ENCODE measurements at places on chromosomes 1 and 21.

DNA sequence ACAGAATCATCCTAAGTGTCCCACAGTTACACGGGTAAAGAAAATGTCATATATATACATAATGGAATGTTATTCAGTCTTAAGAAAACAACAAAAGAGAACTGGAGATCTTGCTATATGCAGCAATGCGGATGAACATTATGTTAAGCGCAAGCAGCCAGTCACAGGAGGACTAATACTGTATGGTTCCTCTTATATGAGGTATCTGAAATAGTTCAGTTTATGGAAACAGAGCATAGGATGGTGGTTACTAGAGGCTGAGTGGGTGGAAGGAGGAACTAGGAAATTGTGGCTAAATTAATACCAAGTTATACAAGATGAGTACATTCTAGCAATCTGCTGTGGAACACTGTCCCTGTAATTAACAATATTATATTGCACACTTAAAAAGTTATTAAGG is 834.3 kb downstream of the KCNT2 start:
- DNase-seq = peak; percentile 25

DNA sequence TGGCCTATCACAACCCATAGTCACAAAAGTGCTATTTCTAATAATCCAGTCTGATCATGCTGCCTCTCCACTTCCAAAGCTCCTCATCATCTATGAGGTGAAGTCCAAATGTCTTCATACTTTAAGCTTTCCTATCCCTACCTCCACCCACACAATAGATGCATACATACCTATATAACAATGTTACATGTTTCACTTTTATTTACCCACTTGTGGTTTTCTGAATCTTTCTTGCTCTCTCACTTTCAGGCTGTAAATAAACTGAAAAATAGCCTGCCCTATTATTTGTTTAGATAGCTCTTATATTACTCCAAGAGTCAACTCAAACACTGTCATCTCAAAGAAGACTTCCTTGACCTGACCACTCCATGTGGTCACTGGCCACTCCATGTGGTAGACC is 406.8 kb upstream of the BEND5 start:
- no peak for DNase-seq

- no peak for DNase-seq
These were observed 210.8 kb upstream of the JUN start for GRCh38 chr1:58994664-58995063.

- DNase-seq = no peak
These were observed 138.7 kb downstream of the GALNT2 start for GRCh38 chr1:230205719-230206198.

GRCh38 chr1:78061825-78062523 is 16.2 kb downstream of the GIPC2 start:
- DNase-seq = no peak

- DNase-seq = no peak
These were observed 18.2 kb downstream of the SLC27A3 start for GRCh38 chr1:153793261-153793972.

GRCh38 chr1:188599313-188599712 is 1770.6 kb downstream of the PLA2G4A start:
- DNase-seq = no peak

- no peak for DNase-seq
These were observed 61.7 kb downstream of the MDM4 start for GRCh38 chr1:204577794-204578478.

DNA sequence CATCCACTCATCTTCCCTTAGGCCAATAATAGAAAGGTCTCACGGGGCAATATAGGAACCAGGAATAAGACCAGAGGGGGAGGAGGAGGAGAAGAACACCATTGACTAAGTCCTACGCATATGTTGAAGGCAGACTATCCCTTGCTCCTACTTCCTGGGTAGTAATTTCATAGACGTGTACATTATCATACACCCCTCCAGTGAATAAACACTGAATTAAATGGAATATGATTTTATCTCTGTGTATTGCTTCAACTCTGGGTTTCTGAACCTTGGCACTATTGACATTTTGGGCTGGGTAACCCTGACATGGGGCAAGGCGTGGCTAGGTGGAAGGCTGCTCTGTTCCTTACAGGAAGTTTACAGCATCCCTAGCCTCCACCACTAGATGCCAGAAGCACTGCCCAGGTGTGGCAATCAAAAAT is 17.3 kb upstream of the FHAD1 start:
- DNase-seq = peak; percentile 59

DNA sequence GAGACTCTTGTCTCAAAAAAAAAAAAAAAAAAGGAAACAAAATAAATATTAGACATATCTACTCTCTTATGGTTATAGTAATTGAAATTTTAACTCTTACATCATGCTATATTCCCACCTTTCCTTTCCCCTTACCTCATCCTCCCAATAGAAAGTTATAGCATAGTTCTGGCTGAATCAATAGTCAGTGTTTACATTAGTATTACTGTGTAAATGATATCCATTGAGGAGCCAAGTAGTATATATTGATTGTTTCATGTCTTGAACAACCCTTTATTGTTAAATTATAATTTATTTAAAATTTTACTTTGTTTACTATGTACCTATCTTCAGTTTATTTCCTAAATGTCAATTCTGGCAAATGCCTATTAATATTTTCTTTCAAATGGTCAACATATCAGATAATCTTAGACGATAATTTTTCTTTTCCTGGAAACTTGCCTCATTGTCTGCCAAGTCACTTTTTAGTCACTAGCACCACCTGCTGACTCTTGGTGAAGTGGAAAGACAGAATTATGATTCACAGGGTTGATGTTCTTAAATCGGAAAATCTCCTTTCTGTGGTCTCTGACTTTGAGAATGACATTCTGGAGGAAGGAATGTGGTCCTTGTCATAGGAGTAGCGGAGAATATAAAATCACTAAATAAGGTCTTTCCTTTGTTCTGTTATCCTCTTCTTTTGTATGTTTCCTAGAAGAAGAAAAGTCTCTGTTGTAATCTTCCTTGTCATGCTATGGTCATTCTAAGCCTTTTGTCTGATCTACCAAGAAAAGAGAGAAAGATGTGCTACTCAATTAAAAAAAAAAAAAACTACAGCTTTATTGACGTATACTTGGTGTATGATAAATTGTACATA is 8.6 kb downstream of the HJV start:
- peak; percentile 84 for DNase-seq

DNA sequence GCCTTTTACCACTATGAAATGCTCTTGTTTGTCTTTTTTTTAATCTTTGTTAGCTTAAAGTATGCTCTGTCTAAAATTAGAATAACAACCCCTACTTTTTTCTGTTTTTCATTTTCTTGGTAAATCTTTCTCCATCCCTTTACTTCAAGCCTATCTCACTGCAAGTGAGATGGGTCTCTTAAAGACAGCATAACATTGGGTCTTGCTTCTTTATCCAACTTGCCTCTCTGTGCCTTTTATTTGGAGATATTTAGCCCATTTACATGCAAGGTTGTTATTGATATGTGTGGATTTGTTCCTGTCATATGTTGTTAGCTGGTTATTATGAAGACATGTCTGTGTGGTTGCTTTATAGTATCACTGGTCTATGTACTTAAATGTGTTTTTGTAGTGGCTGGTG is 41.3 kb upstream of the SSX2IP start:
- no peak for DNase-seq

GRCh38 chr1:226658546-226659125 is 80.4 kb downstream of the ITPKB start:
- DNase-seq = no peak

GRCh38 chr1:86965012-86965826 is 50.8 kb downstream of the HS2ST1 start:
- peak; percentile 28 for DNase-seq

DNA sequence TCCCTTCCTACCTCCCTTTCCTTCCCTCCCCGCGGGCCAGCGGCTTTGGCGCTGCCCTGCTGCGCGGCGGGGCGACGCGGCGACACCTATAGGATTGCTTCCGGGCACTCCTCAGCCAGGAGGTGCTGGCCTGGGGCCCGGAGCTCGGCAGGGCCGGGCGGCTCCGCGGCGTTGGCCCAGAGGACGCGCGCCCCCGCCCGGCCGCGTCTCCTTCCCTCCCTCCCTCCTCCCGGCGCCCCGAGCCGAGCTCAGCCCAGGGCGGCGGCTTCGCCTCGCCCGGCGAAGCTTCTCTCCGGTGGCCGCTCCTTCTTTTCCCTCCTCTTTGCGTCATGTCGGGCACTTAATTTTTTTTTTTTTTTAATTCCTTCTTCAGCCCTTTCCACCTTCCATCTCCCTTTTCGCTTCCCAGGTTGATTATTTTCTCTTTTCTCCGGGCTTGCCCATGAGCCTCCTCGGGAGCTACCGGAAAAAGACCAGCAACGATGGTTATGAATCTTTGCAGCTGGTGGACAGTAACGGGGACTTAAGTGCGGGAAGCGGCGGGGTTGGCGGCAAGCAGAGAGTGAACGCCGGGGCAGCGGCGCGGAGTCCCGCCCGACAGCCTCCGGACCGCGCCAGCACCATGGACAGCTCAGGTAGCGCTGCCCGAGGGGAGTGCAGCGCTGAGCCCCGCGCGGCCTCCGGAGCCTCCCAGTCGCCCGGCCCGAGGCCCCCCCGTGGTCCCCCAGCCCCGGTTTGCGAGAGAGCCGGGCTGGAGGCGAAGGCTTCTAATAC is at the start of gene DNAJC6:
Gene DNAJC6 (plus strand): TSS at position 240 of the 774 bp plus-strand sequence. CDS start 203 bp downstream, at position 443.
- peak; percentile 69 for DNase-seq

DNA sequence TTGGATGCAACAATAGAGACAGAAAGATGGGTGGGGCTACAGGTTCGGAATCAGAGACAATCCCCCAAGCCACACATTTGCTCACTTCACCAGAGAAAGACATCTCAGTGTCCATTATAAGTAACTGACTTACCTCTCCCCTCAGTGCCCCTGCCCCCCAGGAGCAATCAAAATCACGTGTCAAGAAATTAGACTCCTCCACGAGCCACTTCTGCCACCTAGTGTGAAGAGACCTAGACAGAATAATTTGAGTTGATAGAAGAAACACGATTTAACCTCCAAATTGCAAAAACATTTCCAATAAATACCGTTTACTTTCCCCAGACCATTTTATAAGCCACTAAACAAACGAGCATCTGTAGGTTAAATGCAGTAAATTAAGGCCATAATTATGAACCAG is 123.2 kb downstream of the SLC30A10 start:
- DNase-seq = no peak

- DNase-seq = no peak
These were observed 21.3 kb upstream of the RUNX3 start for GRCh38 chr1:24951337-24951736.

GRCh38 chr21:29940361-29940760 is 565 bp upstream of the GRIK1 start:
- DNase-seq = no peak

GRCh38 chr21:43703035-43703880 is 15.7 kb upstream of the PDXK start:
- DNase-seq = no peak

DNA sequence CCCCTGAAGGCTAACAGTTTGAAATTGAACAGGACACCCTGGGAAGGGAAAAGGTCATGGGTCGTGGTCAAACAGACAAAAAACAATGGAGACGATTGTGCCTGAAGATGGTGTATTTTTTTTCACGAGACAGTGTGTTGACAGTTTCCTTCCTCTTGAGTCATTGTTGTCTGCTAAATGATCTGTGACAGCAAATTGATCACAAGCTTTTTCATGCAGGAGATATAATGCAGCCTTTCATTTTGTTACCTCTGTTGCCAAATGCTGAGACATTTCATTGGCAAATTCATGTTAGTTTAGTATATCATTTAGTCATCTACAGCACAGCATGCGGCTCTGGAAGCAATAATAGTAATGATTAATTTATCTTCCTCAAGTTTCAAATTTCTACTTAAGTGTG is 27.7 kb downstream of the UBE2U start:
- peak; percentile 16 for DNase-seq

DNA sequence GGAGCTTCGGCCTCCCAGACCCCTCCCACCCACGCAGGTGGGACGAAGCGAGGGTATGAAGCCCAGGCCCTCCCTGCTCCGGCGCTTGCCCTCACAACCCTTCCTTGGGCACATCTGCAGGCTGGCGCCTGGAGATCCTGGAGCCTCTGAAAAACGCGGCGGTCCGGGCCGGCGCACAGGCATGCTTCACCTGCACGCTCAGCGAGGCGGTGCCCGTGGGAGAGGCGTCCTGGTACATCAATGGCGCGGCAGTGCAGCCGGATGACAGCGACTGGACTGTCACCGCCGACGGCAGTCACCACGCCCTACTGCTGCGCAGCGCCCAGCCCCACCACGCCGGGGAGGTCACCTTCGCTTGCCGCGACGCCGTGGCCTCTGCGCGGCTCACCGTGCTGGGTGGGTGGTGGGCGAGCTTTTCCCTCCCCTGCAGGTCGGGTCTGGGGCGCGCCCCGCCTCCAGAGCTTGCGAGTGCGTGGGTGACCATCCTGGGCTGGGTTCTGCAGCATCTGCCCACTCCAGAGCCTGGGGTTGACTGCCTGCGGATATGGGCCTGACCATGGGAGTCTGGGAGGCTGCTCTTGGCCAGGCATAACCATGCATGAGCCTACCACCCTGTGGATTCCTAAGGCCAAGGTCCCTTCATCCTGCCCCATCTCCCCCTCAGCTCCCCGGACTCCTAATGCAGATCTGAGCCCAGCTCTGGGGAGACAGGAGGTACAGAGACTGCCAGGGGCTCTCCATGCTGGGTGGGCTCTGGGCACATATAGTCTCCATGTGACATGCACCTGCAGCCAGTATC is 89.8 kb downstream of the TRIM11 start:
- no peak for DNase-seq

- no peak for DNase-seq
These were observed 3.9 kb upstream of the P3R3URF start for GRCh38 chr1:46180082-46180616.

DNA sequence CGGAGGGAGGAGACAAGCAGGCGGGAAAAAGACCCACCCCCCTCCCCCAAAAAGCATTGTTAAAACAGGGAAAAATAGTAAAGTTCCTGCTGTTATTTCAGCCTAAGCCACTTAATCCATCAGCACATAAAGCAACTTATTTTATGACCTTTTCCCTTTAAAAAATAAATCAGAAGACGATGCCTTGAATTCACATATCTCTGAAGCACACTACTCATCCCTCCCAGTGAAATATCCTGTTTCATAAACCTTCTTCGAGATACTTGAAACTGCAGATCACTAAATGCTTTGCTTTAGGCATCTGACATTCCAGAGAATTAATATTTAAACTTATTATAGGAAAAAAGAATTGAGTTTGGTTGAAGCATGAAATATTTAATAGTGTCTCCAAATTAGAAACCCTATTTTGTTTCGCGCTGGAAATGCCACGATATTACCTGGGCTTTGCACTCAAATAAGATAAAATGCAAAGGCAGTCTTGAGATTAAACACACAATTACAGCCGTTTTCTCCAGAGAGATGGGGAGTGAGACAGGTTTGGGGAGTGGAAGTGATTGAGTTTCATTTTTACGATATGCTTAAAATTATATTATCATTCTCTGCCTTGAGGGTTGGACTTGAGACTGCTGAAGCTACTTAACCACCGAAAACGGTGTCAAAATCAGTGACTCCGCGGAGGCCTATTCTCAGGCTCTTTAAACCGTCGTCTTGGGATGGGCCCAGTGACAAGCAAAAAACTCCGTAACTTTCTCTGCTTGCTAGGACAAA is 9.3 kb downstream of the GLIS1 start:
- no peak for DNase-seq

GRCh38 chr21:33290441-33290840 is 24.3 kb downstream of the IL10RB start:
- DNase-seq = no peak

All from suppressor macrophage treated with lipopolysaccharide for 4 hours (primary cell).